ENCODE measurements at places on chromosomes 5 and 9. TPM values are rescaled to one million over a fixed set of nuclear protein-coding genes. Genes with fewer than 3 reads are reported as not detected.

DNA sequence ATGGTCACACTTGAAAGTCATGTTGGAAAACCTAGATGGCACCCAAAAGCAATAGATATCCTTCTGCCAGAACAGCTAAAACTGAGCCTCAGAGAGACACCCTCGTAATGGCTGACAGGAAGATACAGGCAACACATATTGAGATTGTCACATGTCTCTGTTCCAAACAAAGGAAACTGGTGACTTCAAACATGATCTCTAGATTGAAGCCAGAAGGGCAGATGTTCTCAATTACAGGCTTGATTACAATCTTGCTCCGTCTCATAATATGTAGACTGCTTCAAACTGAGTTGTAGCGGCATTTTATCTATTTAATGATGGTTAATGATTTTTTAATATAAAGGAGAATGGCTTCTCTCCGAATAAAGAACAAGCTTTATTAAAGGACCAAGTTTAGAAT is 774.3 kb downstream of the KCTD16 start:
- DNase-seq, result no peak

GRCh38 chr5:172186114-172186695 is 1.8 kb downstream of the STK10 start:
- DNase-seq, result no peak

TAF11L8 gene
- polyA plus RNA-seq, result not detected

DNA sequence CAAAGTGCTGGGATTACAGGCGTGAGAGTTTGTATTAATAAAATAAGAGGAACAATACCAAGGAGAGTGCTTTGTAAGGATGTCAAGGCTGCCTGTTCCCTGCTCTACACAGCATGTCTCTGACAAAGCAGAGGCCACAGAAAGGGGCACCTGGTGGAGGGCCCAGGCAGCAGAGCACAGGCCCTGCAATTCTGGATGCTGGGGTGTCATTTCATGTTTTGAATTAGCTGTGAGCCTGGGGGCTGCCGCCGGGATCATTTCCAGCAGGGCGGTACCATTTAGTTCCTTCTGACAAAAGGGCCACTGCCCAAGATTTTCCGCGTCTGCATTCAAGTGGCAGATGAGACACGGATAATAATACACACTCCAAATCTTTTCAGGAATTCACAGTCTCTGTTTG is 396.9 kb downstream of the GADD45G start:
- no peak for DNase-seq

NDUFA8 gene
- 34.4 TPM for polyA plus RNA-seq

DNA sequence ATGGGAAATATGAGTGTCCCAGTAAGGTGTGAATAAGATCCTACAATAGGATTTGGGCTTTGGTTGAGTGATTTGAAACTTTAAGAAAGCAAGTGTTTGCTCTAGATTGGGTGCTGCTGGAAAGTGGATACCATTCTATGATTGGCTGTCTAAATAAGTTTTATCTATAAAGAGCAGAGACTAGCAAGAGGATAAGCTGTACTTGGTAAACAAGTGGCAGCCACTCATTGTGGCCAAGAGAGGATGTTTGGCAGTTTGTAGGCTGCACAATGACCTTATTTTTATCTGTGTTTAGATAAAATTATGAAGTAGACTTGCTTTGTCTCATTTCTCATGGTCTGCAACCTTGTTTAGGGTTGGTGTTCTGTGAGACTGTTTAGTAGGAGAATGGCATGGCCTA is 341.6 kb upstream of the PIK3R1 start:
- DNase-seq, result no peak

- DNase-seq, result no peak
Observed at GRCh38 chr9:122212473-122213004, 16.2 kb downstream of the LHX6 start.

PKD2L2 gene
- polyA plus RNA-seq, result 0.82 TPM

DNA sequence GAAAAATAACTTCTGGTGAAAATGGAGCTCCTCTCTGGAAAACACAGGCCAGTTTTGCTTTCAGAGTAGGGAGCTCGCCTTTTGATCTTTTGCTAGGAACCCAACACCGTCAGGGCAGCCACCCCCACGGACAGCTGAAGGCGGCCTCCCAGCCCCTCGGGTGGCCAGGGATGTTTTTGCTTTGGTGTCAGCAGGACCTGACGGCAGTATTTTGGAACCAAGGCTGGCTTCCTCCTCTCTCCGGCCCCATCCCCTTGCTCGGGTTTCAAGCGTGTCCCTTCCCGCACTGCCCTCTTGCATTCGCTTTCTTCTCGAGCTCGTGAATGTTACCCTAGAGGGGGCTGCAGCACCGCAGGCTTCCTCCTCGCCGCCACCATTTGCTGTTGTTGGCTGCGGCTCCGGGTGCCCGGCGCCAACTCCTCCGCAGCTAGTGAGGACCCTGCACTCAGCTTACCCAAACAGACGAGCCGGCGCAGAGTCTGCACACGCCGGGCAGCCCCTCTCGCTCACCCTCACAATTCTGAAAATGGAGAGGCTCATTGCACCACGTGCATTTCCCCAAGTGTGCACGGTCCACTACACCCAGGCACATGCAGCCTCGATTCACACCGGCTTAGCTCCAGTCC is 35.5 kb upstream of the ADAMTSL1 start:
- peak; percentile 72 for DNase-seq

DNA sequence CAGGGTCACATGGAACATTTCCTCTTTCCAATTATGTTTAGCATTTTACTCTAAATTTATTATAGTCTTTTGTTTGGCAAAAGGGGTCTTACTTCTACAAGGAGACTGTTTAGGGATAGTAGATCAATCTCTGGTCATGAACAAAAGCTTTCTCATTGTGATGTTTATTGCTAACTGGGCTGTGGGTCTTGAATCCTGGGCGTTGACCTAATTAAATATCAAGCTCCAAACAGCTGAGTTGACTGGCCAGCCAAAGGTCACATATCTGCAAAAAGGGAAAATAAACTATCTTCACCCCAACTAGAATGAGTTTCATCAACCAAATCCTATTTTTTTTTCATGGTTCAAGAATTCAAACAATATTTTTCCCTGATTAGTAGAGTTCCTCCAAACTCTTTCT is 245.4 kb upstream of the TUT7 start:
- no peak for DNase-seq

- DNase-seq, result peak; percentile 67
Observed at GRCh38 chr9:14909961-14910805, at the start of gene FREM1. TSS of gene FREM1 (minus strand) at chr9:14910428. CDS start at chr9:14868977, 41,451 bp downstream.

DNA sequence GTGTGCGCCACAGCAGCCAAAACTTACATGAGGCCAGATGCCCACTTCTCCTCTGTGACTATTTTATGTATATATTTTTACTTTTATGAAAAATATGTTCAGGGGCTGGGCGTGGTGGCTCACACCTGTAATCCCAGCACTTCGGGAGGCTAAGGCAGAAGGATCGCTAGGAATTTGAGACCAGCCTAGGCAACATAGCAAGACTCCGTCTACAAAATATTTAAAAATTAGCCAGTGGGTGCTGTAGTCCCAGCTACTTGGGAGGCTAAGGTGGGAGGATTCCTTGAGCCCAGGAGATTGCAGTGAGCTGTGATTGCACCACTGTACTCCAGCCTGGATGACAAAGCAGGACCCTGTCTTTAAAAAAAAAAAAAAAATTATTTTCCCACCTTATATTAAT is 83.2 kb downstream of the RFK start:
- DNase-seq, result no peak

GABRG2 gene
- 0.06 TPM for polyA plus RNA-seq

GRCh38 chr5:1889321-1890065 is 6.8 kb upstream of the IRX4 start:
- no peak for DNase-seq

SLCO6A1 gene
- polyA plus RNA-seq, result 0.63 TPM

ELOVL7 gene
- polyA plus RNA-seq, result 0.41 TPM

SLC6A19 gene
- polyA plus RNA-seq, result not detected

KIF3A gene
- polyA plus RNA-seq, result 11.3 TPM

ZBTB26 gene
- 11.3 TPM for polyA plus RNA-seq

Measured in muscle of arm (tissue), 14 donors.